ENCODE measurements at places on chromosomes 12 and 14. TPM values are rescaled to one million over a fixed set of nuclear protein-coding genes. Genes with fewer than 3 reads are reported as not detected.

PXMP2 gene
- total RNA-seq = 18.6 TPM

A2M gene
- total RNA-seq = 1.4 TPM

PDZRN4 gene
- not detected for total RNA-seq

ARHGEF40 gene
- total RNA-seq = 12.5 TPM

KRT6C gene
- not detected for total RNA-seq

KLHL33 gene
- 0.08 TPM for total RNA-seq

GPRC5D gene
- total RNA-seq = not detected

RND1 gene
- total RNA-seq = 1.0 TPM

PTGER2 gene
- total RNA-seq = not detected

SETD3 gene
- total RNA-seq = 67.4 TPM

MYF6 gene
- 0.31 TPM for total RNA-seq

ALG10 gene
- 11.8 TPM for total RNA-seq

GRCh38 chr12:54596526-54596946 is 8.1 kb upstream of the PPP1R1A start:
- no peaks in the 10 kb centered on the region for H3K4me1 ChIP-seq
- H3K27ac ChIP-seq = peak overlapping the region; percentile 15
- H3K27me3 ChIP-seq = peaks cover 1% of the 10 kb centered on the region
- DNase-seq = peak; percentile 77
- no peak overlapping the region for H3K4me3 ChIP-seq
- H3K36me3 ChIP-seq = no peaks in the 10 kb centered on the region

DNA sequence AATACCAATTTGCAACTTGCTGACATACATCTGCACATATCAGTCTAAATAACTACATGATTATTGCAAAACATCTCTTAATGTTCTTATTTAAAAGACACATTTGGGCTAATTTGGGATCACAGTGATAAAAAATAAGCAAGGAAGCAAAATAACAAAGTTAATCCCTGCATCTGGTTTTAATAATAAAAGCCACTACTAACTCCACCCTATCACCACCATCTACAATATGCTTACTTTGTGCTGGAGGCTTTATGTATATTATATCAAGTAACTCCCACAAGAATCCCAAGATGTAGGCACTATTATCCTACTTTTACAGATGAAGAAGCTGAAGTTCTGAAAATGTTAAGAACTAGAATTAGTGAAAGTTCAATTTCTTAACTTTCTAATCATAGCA is 45.7 kb downstream of the TAOK3 start:
- no peak overlapping the region for H3K4me3 ChIP-seq
- H3K27ac ChIP-seq = no peak overlapping the region
- H3K27me3 ChIP-seq = no peaks in the 10 kb centered on the region
- H3K4me1 ChIP-seq = peaks cover 16% of the 10 kb centered on the region
- no peak for DNase-seq

DNA sequence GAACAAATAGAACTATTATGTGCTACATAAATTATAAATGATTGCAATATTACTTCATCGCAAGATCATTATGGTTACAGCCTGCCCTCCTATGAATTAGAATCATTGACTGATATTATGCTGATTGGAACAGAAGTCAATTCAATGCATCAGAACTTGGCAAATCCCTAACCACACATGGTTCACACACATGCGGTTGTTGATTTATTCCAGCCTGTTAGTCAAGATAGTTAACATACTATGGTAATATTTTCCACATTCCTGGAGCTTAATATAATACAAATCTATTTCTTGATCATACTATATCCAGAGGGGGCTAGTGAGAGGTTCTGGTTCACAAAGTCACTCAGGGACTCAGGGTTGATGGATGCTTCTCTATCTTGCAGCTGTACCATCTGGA is 9.7 kb upstream of the CACNA1C start:
- H3K4me3 ChIP-seq = no peak overlapping the region
- no peaks in the 10 kb centered on the region for H3K27me3 ChIP-seq
- no peaks in the 10 kb centered on the region for H3K36me3 ChIP-seq
- no peak for DNase-seq
- no peaks in the 10 kb centered on the region for H3K4me1 ChIP-seq

DNA sequence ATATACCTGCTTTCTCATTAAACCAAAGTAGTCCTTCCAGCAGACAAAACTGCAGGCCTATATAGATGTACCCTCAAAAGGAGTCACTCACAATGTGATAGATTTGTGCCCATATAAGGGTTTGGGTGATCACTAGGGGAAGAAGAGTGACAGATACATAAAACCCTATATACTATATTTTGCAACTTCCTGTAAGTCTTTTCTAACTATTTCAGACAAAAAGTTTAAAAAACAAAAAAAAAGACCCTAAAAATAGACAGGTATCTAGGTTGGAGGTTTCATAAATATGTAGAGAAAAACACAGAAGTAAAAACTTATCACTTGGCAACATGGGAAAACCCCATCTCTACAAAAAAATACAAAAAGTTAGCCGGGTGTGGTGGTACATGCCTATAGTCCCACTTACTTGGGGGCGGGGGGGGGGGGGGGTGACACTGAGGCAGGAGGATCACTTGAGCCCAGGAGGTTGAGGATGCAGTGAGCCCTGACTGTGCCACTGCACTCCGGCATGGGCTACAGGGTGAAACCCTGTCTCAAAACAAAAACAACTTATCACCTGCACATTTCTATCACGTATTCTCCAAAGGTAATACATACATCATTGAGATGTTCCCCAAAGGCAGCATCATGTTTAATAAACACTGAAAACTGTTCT is 2.9 kb downstream of the VCPKMT start:
- peaks cover 32% of the 10 kb centered on the region for H3K36me3 ChIP-seq
- peak overlapping the region; percentile 57 for H3K4me3 ChIP-seq
- H3K27me3 ChIP-seq = peaks cover 13% of the 10 kb centered on the region
- peak overlapping the region; percentile 8 for H3K27ac ChIP-seq
- no peak for DNase-seq

DNA sequence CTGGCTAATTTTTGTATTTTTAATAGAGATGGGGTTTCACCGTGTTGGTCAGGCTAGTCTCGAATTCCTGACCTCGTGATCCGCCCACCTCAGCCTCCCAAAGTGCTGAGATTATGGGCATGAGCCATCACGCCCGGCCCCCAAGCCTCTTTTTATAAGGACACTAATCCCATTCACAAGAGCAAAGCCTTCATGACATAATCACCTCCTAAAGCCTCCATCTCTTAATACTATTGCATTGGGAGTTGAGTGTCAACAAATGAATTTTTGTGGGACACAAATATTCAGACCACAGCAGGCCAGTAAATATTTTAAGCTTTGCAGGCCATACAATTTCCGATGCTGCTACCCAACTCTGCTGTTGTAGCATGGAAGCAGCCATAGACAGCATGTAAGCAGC is 10.9 kb downstream of the RNF212B start:
- H3K4me1 ChIP-seq = no peaks in the 10 kb centered on the region
- no peak for DNase-seq
- no peak overlapping the region for H3K27ac ChIP-seq
- no peak overlapping the region for H3K4me3 ChIP-seq
- H3K27me3 ChIP-seq = no peaks in the 10 kb centered on the region

DNA sequence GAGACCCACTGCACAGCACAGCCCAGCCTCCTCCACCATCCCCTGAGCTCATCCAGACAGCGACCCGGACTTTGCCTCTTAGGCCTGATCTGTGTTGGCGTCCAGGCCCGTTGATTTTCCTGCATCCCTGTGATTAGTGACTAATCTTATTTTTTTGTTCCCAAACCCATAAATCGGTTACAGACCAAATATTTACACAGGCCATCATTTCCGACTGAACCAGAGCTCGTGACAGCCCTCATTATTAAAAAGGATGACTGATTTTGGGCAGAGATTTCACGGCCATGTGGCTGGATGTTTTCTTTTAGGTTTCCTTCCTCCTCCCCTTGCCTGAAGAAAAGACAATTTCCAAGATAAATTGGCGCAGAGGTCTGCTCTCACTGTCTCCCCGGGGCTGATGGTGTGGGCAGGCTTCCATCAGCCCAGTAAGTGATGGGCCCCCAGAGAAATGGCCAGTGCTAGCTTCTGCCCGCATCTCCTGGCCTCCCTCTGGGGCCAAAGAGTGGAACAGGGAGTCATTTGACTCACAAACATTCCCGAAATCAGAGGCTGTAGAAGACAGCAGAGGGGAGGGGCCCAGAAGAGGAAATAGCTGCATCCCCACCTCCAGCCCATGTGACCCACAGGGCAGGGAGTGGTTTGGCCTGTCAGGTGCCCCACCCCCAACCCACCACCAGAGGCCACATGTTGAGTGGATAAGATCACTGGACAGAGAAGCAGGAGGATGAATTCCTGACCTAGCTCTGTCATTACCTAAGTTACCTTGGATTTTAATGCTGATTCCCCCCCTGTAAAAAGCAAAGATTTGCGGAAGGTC is 283.5 kb downstream of the KSR2 start:
- H3K27me3 ChIP-seq = peaks cover 2% of the 10 kb centered on the region
- H3K4me1 ChIP-seq = no peaks in the 10 kb centered on the region
- peak; percentile 32 for DNase-seq
- no peaks in the 10 kb centered on the region for H3K36me3 ChIP-seq
- H3K27ac ChIP-seq = no peak overlapping the region
- H3K4me3 ChIP-seq = no peak overlapping the region

DNA sequence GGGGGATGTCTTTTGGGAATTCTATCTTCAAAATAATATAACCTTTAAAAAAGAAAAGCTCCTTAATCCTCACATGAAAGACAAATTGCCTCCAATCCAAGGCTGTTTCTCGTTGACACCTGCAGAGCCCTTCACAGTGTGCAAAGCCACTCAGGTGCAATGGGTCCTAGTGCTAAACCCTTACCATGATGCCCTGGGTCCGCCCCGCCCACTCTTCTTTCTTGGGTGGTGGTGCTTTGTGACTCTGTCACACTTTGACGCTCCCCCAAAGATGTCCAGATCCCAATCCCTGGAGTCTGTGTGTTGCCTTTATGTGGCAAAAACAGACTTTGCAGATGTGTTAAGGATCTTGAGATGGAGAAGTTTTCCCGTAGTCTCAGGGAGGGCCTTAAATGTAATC is 29.7 kb downstream of the CLMN start:
- no peaks in the 10 kb centered on the region for H3K4me1 ChIP-seq
- H3K36me3 ChIP-seq = no peaks in the 10 kb centered on the region
- DNase-seq = no peak
- no peaks in the 10 kb centered on the region for H3K27me3 ChIP-seq
- H3K4me3 ChIP-seq = no peak overlapping the region

- H3K27me3 ChIP-seq = no peaks in the 10 kb centered on the region
- peak; percentile 56 for DNase-seq
- H3K4me1 ChIP-seq = peaks cover 5% of the 10 kb centered on the region
- H3K27ac ChIP-seq = no peak overlapping the region
- no peak overlapping the region for H3K4me3 ChIP-seq
Observed at GRCh38 chr12:108884116-108885012, 4.5 kb downstream of the DAO start.

DNA sequence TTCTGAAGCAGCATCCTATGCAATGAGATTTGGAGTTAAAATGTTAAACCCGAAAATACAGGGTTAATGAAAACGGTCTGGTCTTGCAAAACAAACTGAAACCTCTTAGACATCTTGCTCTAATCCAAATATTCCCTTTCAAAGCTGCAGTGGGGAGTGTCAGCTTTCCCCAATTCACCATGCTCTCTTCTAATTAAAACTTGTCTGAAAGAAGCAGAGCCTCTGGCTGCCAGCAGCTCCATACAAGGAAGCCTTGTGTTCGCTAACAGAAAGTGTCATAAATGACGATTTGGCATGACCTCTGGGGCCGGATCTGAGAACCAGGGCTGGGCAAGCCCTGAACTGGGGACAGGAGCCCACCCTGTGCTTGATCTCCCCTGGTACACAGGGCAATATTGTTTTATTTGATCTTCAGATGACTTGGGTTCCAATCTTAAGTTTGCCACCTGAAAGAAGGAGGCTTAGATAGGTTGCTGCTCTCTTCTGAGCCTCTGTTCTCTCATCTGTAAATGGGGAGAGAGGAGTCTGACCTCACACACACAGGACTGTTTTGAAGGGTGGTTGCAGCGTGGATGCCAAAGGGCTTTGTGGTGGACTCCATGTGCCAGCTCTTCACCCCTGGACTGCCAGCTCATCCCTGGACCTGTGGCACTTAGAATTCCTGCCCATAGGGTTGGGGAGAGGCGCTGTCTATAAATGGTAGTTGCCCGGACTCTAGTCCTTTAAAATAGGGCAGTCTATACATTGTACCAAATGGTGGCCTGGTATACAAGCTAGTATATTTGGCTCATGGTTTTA is 7.8 kb downstream of the KMT5A start:
- H3K36me3 ChIP-seq = peaks cover 40% of the 10 kb centered on the region
- peak overlapping the region; percentile 94 for H3K4me3 ChIP-seq
- peaks cover 15% of the 10 kb centered on the region for H3K27me3 ChIP-seq
- peak overlapping the region; percentile 5 for H3K27ac ChIP-seq
- no peak for DNase-seq

- H3K27ac ChIP-seq = no peak overlapping the region
- DNase-seq = no peak
Observed at GRCh38 chr14:71534506-71534905, 397.7 kb upstream of the RGS6 start.

GRCh38 chr12:48033451-48033850 is 29.2 kb upstream of the COL2A1 start:
- no peak for DNase-seq
- no peak overlapping the region for H3K27ac ChIP-seq
- peaks cover 25% of the 10 kb centered on the region for H3K4me1 ChIP-seq
- no peaks in the 10 kb centered on the region for H3K36me3 ChIP-seq

DNA sequence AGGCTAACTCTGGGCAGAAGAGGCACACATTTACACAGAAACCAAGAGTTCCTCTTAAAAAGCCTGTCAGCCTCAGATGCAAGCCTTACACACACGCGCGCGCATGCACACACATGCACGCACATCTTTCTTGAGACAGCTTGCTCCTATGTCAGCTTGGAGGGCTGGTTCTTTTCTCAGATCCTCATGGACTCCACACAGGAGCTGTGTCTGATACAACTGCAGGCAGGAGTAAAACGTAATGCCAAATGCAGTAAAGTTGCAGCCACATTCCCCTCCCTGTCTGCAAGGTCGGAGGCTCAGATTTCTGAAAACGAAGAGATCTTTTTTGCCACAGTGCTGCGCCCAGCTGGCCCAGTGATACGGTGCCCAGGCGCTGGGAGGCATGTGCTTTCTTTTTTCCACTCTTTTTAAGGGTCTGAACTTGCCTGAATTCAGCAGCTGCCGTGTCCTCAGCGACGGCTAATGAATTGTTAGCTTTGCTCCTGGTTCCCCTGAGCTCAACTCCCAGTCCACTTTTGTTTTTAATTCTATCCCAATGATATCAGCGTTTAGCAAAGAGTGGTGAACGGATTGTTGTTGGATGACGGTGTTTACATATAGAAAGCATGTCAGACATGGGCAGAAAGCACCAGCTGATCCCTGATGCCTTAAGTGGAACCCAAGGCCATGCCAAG is 72.9 kb upstream of the FOXN3 start:
- H3K27ac ChIP-seq = peak overlapping the region; percentile 61
- DNase-seq = no peak
- no peaks in the 10 kb centered on the region for H3K27me3 ChIP-seq

GRCh38 chr12:111728795-111729194 is 37.9 kb upstream of the ALDH2 start:
- H3K36me3 ChIP-seq = peaks cover 7% of the 10 kb centered on the region
- no peak overlapping the region for H3K4me3 ChIP-seq
- no peak overlapping the region for H3K27ac ChIP-seq
- no peaks in the 10 kb centered on the region for H3K4me1 ChIP-seq

GRCh38 chr14:69593018-69593677 is 18.2 kb upstream of the SUSD6 start:
- H3K4me3 ChIP-seq = no peak overlapping the region
- no peak for DNase-seq
- peaks cover 5% of the 10 kb centered on the region for H3K27me3 ChIP-seq
- no peak overlapping the region for H3K27ac ChIP-seq

- peak overlapping the region; percentile 62 for H3K4me3 ChIP-seq
- DNase-seq = no peak
- H3K27me3 ChIP-seq = peaks cover 8% of the 10 kb centered on the region
- H3K27ac ChIP-seq = peak overlapping the region; percentile 48
- H3K4me1 ChIP-seq = peaks cover 51% of the 10 kb centered on the region
- H3K36me3 ChIP-seq = peaks cover 56% of the 10 kb centered on the region
Observed at GRCh38 chr12:4285070-4285469, 11.5 kb downstream of the CCND2 start.

All from endothelial cell (in vitro differentiated cells).